ENCODE measurements at places on chromosomes 2 and 18. TPM values are rescaled to one million over a fixed set of nuclear protein-coding genes. Genes with fewer than 3 reads are reported as not detected.

Gene HPCAL1
- 82.3 TPM for polyA plus RNA-seq

Gene SLC23A3
- polyA plus RNA-seq: 13.0 TPM

Gene PDE11A
- polyA plus RNA-seq: 1.2 TPM

DNA sequence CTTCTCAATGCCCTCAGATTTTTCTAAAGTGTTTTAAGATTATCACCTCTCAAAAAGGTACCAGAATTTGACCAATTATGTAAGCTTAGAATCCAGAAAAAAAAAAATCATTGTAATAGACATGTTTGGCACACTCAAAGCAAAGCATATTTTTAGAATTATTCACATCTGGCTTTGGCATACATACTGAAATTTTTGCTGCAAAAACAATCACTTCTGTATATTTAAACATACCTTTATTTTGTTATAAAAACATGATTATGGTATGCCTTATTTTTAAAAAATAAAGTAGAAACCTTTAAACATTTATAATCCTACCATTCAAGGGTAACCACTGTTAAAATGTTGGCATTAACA, 143.3 kb downstream of the ESCO1 start:
- no peak for DNase-seq

DNA sequence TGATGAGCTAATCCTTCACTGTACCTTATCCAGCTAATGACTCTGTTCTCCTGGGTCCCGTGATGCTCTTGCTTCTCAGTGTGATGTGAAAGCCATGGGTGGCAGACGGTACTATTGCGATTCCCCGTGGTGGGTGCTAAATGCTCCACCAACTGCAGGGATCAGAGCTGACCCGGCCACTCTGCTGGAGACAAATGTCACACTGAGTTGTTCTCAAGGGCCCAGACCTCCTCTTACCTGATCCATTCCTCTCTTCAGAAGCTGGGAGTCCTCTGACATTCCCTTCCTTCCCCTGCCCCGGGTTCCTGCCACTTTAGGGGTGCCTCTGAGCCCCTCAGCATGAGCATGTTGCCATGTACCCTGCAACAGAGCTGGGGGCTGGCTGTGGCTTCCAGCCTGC, 105.1 kb downstream of the MAPK4 start:
- no peak for DNase-seq

DNA sequence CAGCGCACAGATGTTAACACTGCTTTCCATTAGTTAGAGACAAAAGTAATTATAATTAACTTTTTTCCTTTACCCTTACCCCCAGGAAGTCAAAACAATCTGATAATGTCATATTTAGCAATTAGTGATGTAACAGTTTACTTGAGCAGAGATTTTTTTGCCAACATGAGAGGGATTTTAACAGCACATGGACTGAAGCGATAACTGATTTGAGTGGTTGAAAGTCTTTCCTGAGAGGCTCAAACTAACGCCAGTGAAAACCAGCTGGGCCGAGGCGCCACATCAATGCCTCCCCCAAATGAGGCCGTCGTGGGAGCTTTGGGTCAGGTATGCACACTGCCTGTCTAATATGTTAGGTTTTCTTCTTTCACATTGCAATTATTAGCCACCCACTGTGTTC, 469.9 kb upstream of the SMIM21 start:
- no peak for DNase-seq

GRCh38 chr2:127313406-127313805, 19.5 kb upstream of the ERCC3 start:
- DNase-seq: no peak

- no peak for DNase-seq
Observed at GRCh38 chr18:13386891-13387801, 168.6 kb downstream of the LDLRAD4 start.

GRCh38 chr2:62908145-62908544, 142.5 kb upstream of the OTX1 start:
- DNase-seq: no peak

- no peak for DNase-seq
Observed at GRCh38 chr2:17303054-17303453, 215.2 kb downstream of the RAD51AP2 start.

GRCh38 chr2:192030289-192030688, 164.4 kb downstream of the TMEFF2 start:
- no peak for DNase-seq

DNA sequence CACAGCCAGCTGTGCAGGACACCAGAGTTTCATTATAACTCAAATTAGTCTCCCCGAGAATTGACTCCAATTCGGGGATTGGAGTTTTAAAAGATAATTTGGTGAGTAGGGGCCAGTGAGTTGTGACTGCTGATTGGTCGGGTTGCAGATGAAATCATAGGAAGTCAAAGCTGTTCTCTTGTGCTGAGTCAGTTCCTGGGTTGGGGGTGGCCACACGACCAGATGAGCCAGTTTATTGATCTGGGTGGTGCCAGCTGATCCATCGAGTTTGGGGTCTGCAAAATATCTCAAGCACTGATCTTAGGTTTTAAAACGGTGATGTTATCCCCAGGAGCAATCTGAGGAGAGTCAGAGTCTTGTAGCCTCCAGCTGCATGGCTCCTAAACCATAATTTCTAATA, 82.7 kb upstream of the SLC66A3 start:
- no peak for DNase-seq

Measured in small intestine (tissue), 16 donors.